Suprapubic skin (tissue), 4 donors: ENCODE measurements at places on chromosomes 2 and 18. TPM values are rescaled to one million over a fixed set of nuclear protein-coding genes. Genes with fewer than 3 reads are reported as not detected.

GAL3ST2 gene
- not detected for total RNA-seq

SPP2 gene
- total RNA-seq = not detected

SERPINB12 gene
- 14.8 TPM for total RNA-seq

DHRS9 gene
- total RNA-seq = 2.0 TPM

UGT1A6 gene
- total RNA-seq = 26.3 TPM

ATOH8 gene
- total RNA-seq = 25.1 TPM

MAPRE3 gene
- total RNA-seq = 29.5 TPM

SERPINB3 gene
- 30.1 TPM for total RNA-seq

CNTNAP5 gene
- not detected for total RNA-seq

PLEK gene
- 1.7 TPM for total RNA-seq

SCYGR4 gene
- 1.5 TPM for total RNA-seq

C2orf72 gene
- 7.1 TPM for total RNA-seq

TMEM198 gene
- 1.4 TPM for total RNA-seq

KCNG3 gene
- 0.72 TPM for total RNA-seq

GGCX gene
- 23.2 TPM for total RNA-seq

VSNL1 gene
- total RNA-seq = 18.1 TPM

MPPE1 gene
- total RNA-seq = 84.2 TPM

NYAP2 gene
- total RNA-seq = not detected

DYNAP gene
- total RNA-seq = not detected

EFHD1 gene
- total RNA-seq = 4.2 TPM

ACADL gene
- total RNA-seq = 8.8 TPM

EVX2 gene
- total RNA-seq = not detected

PIGN gene
- 72.4 TPM for total RNA-seq

CAD gene
- 45.4 TPM for total RNA-seq

RANBP2 gene
- total RNA-seq = 69.8 TPM

SAG gene
- total RNA-seq = not detected

GULP1 gene
- 18.8 TPM for total RNA-seq

PROC gene
- total RNA-seq = not detected
